HCEC 1CT (cell line): ENCODE measurements at places on chromosomes 6 and 20.
A peak's percentile ranks its signal among the peaks of the same experiment; 100 is the strongest.

- DNase-seq = no peak
Observed at GRCh38 chr6:153125032-153125431, 6.0 kb downstream of the RGS17 start.

- peak; percentile 64 for DNase-seq
Observed at GRCh38 chr6:165178056-165178455, 131.3 kb downstream of the C6orf118 start.

DNA sequence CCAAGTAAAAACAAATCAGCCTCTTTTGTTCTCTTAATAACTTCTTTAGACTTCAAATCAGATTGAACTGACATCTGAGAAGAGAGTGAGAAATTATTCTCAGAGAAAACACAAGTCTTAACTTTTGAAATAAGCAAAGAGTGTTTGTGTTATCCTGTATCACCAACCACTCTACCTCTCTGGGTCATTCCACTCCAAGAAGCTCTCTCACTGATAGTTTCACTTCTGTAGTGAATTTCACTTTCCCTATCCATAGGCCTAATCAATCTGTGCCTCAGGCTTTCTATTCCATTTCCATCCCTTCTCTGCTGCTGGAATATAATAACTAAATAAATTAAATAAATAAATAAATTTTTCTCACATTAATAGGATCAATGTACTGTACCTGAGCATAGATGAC lies 235.0 kb downstream of the HTR1B start:
- no peak for DNase-seq

DNA sequence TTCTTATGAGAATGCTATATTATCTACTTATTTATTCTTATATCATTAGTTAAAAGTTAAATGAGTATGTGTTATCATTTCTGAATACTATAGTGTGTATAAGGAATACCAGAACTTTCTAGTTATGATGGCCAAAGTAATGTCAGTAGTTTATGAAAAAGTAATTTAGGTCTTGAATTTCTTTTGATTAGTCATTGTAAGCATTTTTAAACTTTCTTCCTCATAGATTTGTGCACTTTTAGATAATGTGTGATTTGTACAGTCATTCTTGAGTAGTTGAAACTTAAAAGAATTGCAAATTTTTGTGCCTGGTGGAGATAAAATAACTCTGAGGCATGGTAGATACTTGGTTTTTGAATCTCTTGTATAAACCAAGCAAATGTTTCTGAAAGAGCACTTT lies 311.3 kb downstream of the CDKAL1 start:
- no peak for DNase-seq

GRCh38 chr20:42130810-42131596 lies 512.8 kb upstream of the CHD6 start:
- no peak for DNase-seq

DNA sequence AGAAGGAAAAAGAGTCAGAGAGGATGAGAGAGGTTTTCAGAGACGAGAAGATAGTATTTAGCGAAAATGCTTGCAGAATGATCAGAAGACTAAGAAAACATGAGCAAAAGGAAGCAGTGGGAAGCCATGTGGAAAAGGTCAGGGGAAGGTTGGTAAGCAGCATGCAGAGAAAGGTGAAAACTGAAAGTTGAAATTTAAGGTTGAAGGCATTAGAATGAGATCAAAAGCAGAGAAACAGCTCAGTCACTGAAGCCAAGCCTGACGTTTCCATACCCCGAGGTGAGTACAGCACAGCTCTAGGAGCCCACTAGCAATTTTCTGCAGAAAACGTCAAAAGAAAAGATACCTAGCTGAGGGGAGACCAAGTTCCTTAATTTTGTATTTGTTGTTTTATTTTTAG lies 19.1 kb upstream of the TFB1M start:
- no peak for DNase-seq

- DNase-seq = no peak
Observed at GRCh38 chr20:53530440-53530839, 63.2 kb downstream of the ZNF217 start.

DNA sequence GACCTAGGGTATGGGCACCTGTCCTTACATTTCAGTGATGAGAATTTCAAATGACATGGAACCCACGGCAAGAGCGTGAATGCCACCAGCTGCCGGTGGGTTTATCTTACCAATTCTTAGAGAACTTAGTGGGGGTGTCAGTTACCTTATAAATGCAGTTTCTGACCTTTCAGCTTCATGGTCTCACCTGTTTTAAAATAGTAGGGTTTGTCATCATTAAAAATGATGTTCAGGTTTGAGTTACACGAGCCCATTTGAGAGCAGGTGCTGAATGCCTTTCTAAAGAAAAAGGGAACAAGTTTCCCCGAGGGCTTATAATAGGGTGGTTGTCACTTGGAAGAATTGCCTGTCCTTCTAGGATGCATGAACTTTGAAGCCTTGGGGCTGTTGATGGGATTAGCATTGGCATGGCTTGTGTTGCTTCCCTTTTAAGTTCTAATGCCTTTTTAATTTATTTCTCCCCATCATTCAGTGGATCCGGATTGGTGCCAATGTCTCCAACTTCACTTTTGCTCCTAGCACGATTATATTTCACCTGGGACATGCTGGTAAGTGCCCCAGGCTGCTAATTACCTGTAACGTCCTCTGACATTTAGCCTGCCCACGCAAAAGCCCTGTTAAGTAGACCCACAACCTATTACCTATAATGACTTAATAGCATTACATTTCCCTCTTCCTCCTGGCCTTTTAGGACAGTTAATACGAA lies 27.9 kb downstream of the GHRH start:
- DNase-seq = no peak

DNA sequence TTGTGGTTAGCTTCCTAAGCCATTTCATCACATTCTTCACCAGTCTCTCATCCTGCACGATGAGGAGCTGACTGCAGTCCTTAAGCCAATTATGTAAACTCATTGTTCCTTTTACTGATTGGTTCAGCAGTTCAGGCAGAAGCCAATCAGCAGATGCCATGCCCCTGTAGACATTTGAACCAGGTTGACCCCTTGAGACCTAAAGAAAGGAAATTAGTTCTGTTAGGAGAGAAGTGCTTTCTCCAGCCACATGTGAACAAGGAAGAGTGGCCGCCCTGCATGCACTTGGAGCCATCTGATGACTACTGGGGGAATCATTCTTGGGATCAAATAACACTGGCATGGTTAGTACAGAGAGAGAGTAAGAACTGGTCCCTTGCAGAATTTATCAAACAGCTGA lies 535.2 kb upstream of the ID4 start:
- no peak for DNase-seq

DNA sequence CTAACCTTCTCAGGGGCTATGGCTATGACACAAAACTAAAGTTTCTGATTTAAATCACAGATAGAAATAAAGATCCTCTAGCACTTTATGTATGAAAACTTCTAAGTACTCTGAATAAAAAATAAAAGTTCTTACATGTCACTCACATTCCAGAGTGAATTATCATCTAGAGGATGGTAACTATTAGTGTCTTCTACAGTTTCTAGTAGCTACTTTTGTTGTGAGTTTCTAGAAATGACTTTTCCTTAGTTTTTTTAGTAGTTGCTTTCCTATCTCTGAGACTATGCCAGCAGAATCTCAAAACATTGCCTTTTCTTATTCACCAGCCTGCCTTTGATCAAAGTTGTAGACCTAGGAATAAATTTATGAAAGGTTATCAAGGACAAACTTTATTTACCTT lies 10.1 kb downstream of the ZNF318 start:
- DNase-seq = no peak

DNA sequence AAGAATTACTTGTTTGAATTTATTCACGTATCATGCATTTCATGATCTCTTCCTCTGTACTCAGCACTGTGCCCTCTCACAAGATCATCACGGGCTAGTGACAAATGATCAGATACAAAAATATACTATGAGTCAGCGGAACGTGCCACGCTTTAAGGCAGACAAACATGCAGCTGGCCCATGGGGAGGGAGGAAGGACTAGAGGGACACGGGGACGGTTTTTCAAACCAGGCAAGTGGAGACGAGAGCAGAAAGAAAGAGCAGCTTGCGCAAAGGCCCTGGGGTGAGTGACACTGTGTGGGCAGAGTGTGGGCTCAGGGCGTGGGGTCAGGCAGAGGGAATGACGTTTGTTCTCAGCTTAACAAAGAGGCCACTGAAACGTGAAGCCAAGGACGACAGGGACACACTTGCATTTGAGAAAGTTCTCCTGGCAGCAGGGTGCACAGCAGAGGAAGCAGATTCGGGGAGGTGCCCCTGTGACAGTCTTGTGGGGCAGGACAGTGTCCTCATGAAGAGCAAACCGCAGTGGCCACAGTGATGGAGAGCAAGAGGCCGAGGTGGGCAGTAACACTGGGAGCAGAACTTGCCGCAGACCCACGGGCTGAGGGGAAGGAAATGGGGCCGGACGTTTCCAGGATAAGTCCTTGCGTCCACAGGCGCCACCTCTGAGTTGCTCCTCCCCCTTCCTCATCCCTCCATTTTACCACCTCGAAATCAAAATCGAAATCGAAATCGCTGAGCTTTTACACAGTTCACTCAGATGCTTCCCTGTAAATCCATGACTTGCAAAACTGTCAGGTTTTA lies 6.9 kb upstream of the RPS6KA2 start:
- DNase-seq = peak; percentile 57

DNA sequence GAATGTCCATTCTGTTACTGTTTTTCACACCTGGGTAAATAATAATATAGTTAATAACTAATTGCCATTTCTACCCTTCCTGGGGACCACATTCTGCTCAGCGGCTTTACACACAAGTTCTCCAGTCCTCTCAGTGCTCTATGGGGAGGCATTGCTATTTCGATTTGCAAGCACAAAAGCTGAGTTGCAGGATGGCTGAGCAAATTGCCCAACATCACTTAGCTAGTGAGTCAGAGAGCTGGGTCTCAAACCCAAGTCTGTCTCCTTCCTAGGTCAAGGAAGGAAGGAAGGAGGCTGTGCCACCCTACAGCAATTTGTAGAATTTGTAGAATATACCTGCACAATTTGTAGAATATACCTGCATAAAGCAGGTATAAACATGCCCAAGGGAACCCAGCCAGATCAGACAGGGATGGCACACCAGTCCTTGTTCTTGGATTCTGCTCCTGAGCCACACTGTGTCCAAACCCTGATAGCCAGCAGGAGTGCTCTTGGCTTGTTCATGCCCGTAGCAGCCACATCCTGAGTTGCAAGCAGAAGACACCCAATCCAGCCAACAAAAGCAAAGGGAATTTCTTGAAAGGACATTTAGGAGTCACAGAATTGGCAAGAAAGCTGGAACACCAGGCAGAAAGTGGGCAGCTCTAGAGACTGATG lies 56.9 kb downstream of the LY86 start:
- no peak for DNase-seq
